Suppressor macrophage (primary cell): ENCODE measurements at places on chromosomes 11 and 22.

DNA sequence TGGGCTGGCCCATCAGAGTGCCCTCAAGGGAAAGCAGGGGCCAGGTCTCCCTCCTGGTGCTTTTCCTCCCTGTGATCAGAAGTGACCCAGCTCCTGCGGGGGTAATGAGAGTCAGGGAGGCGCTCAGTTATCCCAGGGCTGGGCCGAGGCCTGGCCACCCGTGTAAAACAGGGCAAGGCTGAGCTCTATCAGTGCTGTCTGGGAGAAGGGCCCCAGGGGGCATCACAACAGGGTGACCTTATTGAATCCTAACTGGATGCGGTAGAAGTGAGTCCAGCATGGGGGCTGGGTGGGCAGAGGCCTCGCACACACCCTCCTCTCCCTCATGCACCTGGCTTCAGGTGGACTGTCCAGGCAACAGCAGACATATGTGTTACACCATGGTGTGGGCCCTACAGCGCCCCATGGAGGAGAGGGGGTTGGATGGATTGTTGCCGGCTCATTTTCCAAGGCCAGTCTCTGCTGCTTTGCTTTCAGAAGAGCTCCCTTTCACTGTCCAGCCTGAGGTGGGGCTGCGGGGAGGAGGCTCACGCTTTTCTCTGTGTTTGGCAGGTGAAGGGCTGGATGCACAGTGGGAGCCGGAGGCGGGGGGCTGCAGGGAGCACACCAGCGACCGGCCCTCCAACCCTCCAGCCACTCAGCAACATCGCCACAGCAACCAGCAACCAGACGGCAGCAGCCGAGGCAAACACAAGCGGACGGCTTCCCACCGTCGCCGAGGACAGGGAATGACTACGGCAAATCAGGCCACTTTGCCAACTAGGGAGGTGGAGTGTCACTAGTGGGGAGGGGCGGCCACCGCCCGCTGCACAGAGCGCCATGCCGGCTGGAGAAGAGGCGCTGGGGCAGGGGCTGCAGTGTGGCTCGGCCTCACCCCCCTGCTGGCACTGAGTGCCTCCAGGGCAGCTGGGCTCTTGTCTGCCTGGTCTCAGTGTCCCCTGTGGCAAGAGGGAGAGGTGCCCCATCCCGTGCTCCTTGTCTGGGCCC lies 24.7 kb downstream of the GNAZ start:
- DNase-seq = no peak

DNA sequence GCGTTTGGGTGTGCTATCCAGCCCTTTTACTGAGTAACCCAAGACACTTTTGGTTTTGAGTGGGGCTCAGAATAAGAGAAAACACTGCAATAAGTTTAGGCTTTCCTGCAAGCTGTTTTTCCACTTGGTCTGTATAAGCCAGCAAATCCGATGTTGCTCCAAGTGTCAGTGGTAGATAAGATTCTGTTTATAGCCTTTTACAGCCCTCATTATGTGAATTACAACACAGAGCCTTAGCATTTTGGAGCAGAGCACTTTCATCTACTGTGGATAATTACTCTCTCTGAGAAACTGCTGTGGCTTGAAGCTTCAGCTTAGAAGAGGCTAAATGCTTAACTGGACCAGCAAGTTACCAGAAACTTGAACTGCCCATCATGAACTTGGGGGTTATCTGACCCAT lies 601.1 kb downstream of the JRKL start:
- no peak for DNase-seq

DNA sequence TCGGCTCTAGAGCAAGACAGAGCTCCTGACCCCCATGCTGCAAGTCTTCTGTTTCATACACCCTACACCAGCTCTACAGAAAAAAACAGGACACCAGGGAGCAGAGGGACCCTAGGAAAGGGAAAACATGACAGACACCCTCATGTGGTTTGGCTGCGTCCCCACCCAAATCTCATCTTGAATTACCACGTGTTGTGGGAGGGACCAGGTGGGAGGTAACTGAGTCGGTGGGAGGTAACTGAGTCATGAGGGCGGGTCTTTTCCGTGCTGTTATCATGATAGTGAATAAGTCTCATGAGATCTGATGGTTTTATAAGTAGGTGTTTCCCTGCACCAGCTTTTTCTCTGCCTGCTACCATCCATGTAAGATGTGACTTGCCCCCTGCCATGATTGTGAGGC lies 6.6 kb upstream of the C22orf39 start:
- no peak for DNase-seq

DNA sequence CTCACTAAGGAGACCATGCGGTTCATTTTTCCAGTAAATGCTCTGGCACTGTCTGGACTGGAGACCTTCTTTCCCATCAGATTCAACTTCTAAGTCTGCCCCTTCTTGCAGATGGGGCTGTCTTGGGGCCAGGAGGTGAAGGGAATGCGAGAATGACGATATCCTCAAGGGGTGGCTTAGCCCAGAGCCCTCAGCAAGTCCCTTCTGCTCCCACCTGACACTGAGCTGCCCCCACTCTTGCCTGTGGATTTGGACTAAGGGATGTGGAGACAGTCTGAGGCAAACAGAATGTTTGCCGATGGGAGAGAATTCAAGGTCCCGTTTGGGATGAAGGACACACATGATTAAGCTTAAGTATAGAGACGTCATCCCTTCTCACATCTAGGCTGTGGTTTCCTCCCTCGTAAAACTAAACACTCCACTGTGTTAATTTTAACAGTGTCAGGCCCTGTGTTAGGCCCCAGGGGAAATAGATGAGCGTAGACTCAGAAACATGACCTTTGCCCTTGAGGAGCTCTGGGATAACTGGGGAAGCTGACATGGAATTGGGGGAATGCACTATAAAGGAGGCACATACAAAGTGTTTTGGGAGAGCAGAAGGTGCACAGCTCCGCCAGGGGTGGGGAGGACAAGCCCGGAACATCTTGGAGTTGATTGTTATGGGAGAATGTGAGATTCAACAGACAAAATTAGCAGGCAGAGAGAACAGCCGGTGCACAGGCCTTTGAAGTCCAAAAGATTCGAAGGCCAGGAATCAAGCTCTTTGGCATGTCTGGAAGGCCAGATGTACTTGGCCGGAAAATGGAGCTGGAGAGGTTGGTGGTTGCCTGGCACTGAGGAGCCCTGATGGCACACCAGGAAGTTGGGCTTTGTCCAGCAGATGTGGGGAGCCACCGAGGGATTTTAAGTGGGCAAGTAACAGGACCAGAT lies 71.6 kb downstream of the ST3GAL4 start:
- DNase-seq = no peak

GRCh38 chr11:62444835-62445234 lies 26.0 kb downstream of the SCGB1A1 start:
- DNase-seq = no peak

- no peak for DNase-seq
These were observed 385.9 kb downstream of the INSC start for GRCh38 chr11:15500643-15501042.

DNA sequence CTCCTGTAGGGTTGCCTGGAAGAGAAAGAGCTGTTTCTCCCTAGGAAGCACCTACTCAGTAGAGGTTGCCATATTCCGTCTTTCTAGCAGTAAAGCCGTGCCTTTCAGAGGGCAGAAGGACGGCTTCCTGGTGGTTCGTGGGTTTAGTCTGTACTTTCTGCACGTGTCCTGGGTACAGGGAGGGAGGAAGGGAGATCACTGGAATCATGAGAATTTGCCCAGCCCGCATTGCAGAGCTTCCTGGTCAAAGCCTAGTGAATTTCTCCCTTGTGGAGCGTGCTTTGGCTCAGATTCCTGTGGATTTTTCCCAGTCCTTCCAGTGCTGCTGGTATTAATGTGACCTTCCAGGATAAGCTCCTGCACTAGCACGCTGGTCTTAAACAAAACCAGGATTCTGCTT lies 44.9 kb downstream of the GRAMD1B start:
- DNase-seq = peak; percentile 39

GRCh38 chr11:3127706-3128355 lies 37.3 kb downstream of the OSBPL5 start:
- DNase-seq = no peak

GRCh38 chr11:81070948-81071347 lies 1630.1 kb upstream of the TENM4 start:
- peak; percentile 2 for DNase-seq

GRCh38 chr22:44338906-44339305 lies 26.2 kb upstream of the SHISAL1 start:
- no peak for DNase-seq

- DNase-seq = peak; percentile 64
These were observed 54.5 kb upstream of the RRAS2 start for GRCh38 chr11:14413307-14414069.

DNA sequence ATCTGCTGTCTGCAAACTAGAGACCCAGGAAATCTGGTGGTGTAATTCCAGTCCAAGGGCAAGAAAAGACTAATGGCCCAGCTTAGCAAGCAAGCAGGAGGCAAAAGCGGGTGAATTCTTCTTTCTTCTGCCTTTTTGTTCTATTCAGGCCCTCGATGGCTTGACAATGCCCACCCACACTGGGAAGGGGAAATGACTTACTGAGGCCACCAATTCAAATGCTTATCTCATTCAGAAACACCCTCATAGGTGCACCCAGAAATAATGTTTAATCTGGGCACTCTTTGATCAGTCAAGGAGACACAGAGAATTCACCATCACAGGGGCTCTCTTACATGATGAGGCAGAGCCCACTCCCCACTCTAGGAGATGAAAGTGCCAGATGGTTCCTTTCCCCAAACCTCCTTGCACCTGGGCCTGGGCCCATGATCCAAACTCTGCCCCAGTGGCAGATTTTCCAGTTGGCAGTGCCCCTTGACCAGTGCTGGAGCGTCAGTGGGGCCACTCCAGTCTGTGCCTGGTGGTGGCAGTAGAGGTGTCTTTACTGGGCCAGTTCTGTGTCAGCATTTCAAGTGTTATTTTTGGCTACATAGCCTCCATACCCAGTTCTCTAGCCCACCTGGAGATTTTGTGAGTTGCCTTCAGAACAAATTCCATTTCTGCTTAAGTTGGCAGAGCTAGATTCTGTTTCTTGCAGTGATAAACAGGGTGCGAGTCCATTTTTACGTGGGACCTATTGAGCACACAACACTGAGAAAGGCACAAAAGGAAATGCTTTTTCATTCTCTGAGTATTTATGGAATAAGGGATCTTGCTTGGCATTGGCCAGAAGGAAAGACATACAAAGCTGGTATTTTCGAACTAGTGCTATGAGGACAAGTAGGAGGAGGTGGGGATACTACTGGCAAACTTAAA lies 7.5 kb downstream of the ELMOD1 start:
- DNase-seq = peak; percentile 11

DNA sequence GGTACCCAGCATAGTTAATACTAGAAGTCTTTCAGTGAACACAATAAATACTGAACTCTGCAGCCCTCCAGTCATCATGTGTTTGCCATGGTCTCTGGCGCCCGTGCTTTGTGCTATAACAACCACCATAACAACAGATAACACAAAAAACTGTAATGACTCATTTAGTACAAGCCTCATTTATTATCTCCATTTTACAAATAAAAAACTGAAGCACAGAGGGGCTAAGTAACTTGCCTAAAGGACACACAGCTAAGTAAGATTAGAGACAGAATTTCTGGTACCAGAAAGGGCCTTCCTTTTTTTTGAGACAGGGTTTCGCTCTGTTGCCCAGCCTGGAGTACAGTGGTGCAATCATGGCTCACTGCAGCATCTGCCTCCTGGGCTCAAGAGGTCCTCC lies 19.5 kb downstream of the RBFOX2 start:
- DNase-seq = no peak

- DNase-seq = no peak
These were observed 48.4 kb downstream of the WNT11 start for GRCh38 chr11:76157891-76158290.

DNA sequence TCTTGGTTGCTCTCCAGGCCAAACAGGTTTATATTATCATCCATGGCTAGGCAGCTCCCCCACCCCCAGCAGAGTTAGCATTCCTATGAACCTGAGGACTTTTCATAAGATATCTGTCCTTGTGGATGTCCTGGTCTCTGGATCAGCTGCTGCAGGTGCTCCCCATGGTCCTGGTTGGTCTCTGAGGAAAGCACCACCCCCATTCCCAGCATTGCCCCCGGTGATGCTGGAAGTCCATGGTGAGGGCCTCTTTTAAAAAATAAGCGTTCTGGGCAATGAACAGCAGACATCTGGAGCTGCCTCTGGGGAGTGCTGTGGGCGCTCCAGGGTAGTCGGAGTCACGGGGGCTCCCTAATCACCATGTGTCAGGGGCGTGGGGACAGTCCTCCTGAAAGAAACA lies 26.6 kb downstream of the DKK3 start:
- no peak for DNase-seq

GRCh38 chr11:69609351-69609750 lies 31.6 kb upstream of the CCND1 start:
- DNase-seq = no peak

GRCh38 chr11:76512851-76513653 lies 68.2 kb downstream of the EMSY start:
- DNase-seq = no peak

DNA sequence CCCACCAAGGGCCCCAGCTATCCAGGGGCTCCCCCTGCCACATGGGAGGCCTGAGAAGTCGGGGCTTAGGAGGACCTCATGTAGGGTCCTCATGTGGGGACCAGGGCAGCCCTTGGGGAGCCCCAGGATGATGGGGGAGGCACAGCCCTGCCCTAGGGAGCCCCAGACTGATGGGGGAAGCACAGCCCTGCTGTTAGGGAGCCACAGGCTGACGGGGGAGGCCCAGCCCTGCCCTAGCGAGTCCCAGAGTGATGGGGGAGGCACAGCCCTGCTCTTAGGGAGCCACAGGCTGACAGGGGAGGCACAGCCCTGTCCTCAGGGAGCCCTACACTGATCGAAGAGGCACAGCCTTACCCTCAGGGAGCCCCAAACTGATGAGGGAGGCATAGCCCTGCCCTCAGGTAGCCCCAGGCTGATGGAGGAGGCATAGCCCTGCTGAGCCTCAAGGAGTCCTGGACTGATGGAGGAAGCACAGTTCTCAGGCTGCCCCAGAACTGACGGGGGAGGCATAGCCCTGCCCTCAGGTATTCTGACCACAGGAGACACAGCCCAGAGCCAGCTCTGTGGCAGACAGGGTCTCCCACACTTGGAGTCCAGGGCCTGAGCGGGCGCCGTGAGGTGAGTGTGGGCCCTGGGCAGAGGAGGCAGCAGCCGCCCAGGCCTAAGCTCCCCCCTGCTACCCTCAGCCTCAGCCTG lies 10.8 kb downstream of the PRR33 start:
- DNase-seq = no peak

DNA sequence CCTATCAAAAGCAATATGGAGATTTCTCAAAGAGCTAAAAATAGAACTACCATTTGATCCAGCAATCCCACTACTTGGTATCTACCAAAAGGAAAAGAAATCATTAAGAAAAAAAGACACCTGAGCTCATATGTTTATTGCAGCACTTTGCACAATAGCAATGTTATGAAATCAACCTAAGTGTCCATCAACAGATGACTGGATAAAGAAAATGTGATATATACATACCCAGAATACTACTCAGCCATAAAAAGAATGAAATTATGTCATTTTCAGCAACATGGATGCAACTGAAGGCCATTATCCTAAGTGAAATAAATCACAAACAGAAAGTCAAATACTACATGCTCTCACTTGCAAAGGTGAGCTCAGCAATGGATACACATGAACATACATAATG lies 1565.5 kb upstream of the RAG2 start:
- DNase-seq = no peak

- no peak for DNase-seq
These were observed 12.3 kb downstream of the SLC16A8 start for GRCh38 chr22:38071421-38072321.
